ENCODE measurements at places on chromosomes 1 and 21.

DNA sequence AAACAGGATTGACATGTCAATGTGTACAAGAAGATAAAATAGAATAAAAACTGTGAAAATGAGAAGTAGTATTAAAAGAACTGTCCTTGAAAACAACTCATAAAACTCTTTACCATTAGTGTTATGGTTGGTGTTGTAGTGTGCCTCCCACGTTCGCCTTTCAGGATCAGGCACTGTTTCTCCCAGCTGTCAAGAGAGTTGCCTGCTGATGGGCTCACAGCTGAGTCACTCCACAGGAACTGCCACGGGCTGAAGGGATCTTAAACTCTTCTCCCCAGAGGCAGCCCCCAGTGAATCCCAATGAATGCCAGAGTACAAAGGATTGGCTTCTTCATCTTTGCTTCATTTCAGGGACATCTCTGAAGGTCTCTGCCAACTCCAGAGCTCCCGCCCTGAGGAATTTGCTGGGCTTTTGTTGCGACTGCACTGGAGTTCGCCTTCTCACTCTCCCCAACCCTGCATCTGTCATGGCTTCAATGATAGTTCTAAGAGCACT is 119.6 kb downstream of the ADGRL2 start:
- no peak for DNase-seq

DNA sequence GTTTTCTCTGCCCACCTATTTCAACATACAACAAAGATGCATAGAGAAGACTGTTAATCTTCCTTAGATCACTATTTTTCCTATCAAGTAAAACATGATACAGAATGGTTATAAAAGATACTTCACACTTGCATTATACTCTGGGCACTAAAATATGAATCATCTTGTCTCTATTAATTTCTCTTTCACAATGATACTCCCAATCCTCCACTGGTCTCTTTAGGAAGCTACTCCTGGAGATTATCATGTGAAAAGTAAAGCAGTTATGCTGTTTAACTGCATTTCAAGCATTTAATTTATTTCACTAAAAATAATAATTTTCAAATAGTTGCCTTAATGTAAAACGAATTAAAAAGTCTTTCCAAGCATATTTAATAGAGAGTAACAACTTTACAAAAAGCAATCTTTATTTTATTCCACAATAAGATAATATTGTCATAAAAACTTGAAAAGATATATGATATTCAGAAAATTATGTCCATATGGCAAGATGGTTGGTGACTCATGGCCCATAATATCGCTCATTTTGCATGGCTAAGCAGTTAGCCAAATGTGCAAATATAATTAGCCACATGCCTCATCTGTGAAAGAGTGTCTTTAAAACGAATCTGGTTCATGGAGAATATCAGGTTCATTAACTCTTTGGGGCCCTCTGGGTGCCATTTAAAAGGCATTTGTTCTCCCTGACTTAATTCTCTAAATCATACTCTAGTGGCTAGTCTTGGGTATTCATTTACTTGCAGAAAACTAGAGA is 1569.0 kb upstream of the B3GALT2 start:
- DNase-seq: no peak

GRCh38 chr1:109114342-109114674 is 393 bp downstream of the ELAPOR1 start:
- no peak for DNase-seq

GRCh38 chr1:176841238-176841637 is 323.3 kb downstream of the ASTN1 start:
- DNase-seq: no peak

GRCh38 chr1:94022471-94023189 is 98.3 kb downstream of the ABCA4 start:
- DNase-seq: no peak

- peak; percentile 97 for DNase-seq
Measured at GRCh38 chr1:1059494-1060280, 14.4 kb downstream of the RNF223 start.

- DNase-seq: no peak
Measured at GRCh38 chr21:36423771-36424433, 38.7 kb downstream of the CHAF1B start.

DNA sequence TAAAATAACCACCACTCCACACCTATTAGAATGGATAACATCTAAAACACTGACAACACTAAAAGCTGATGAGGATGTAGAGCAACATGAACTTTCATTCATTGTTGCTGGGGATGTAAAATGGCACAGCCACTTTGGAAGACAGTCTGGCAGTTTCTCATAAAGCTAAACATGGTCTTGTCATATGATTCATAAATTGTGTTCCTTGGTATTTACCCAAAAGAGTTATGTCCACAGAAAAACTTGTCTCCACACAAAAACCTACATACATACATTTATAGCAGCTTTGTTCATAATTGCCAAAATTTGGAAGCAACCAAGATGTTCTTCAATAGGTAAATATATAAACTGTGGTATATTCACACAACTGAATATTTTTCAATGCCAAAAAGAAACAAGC is 16.0 kb upstream of the XCL1 start:
- DNase-seq: no peak

- no peak for DNase-seq
Measured at GRCh38 chr1:59295618-59296017, 1.3 kb upstream of the FGGY start.

GRCh38 chr1:3021233-3021671 is at the start of gene ACTRT2:
ACTRT2 (plus strand) TSS chr1:3021467; CDS start chr1:3021687, 220 bp downstream.
- DNase-seq: no peak

- DNase-seq: no peak
Measured at GRCh38 chr1:51325878-51326755, 4.2 kb downstream of the TTC39A start.

DNA sequence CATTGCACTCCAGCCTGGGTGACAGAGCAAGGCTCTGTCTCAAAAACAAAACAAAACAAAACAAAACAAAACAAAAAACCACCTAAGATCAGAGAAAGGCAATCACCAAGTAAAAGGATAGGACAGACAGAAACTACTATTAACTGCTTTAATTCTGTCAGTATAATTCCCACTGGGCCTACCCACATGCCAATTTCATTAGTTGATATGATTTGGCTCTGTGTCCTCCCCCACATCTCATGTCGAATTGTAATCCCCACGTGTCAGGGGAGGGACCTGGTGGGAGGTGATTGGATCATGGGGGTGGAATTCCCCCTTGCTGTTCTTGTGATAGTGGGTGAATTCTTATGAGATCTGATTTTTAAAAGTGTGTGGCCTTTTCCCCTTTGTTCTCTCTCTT is 27.2 kb upstream of the CAPZB start:
- DNase-seq: no peak

- DNase-seq: no peak
Measured at GRCh38 chr1:5343256-5344020, 648.8 kb downstream of the NPHP4 start.

GRCh38 chr21:35838987-35839763 is 221.2 kb downstream of the SETD4 start:
- no peak for DNase-seq

GRCh38 chr1:26019641-26020315 is 1.8 kb upstream of the EXTL1 start:
- no peak for DNase-seq

GRCh38 chr1:226466296-226466695 is 58.4 kb upstream of the PARP1 start:
- DNase-seq: no peak
